Activated T-helper 1 cell treated with Interleukin-2 at 50 U/mL for 16 hours (primary cell): ENCODE measurements at places on chromosomes 4 and X.

GRCh38 chr4:16617011-16617410 is 281.4 kb downstream of the LDB2 start:
- DNase-seq, result no peak

GRCh38 chrX:148576396-148576795 is 76.0 kb downstream of the AFF2 start:
- no peak for DNase-seq

- DNase-seq, result no peak
Observed at GRCh38 chr4:163679189-163679588, 184.7 kb downstream of the TMA16 start.

DNA sequence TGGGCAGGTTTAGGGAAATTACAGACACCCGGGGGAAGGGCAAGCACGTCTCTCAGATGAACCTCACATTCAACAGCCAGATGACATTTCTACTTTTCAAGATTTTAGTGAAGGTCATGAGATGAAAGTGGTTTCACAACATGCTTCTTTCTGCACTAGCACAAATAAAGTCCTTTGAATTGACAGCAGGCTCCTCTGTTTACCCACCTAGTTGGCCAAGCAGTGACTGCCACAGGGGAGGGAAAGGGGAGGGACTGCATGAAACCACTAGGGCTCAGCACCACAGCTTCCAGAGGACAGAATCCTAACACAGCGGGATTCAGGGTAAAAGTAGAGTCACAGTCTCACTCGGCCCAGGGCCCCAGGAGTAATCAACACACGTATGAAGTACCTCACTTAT is 6.2 kb downstream of the RAB40A start:
- no peak for DNase-seq

DNA sequence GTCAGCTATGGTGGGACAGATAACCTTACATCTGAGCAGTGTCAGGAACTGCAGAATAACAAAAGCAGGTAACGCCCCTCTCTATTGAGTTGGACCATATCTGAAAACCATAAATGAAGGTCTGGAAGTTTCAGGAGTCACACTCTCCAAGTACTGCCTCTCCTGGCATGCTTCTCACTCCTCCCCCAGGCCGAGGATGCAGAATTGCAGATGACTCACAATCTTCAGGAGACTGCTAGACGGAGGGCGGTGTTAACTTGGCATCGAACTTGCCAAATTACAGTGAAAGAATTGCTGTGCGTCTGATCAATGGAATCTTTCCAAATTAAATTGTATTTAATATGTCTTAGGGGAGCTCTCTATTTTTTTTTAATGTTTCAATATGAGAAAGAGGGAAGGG is 67.1 kb upstream of the TRIM2 start:
- no peak for DNase-seq

DNA sequence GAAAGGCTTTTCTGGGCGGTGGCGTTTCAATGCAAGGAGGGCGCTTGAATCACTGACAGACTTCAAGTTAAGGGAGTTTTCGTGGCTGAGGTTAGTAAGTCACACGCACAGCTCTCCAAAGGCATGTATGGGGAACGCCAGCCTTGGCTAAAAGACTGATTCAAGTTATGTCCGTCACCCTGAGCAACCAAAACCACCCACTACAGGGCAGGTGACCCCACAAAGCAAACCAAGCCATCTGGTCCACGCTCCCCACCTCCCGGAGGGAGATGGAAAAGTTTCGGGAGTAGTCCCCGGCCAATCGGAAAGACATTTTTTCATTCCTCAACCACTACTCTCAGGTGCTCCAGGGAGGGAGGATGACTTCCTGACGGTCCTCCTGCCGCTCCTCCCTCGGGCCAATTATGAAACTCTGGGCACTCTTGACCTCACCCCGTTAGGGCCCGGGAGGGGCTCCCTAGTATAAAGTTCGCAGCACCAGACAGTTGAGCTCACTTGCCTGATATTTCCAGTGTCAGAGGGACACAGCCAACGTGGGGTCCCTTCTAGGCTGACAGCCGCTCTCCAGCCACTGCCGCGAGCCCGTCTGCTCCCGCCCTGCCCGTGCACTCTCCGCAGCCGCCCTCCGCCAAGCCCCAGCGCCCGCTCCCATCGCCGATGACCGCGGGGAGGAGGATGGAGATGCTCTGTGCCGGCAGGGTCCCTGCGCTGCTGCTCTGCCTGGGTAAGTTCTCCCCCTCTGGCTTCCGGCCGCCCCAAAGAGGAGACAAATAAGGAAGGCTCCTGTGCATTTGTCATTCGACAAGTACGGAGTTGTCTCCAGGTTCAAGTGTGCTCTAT is at the start of gene EREG:
TSS of gene EREG (plus strand) at position 494 of the 840 bp plus-strand sequence. CDS start at position 658, 164 bp downstream.
- no peak for DNase-seq

DNA sequence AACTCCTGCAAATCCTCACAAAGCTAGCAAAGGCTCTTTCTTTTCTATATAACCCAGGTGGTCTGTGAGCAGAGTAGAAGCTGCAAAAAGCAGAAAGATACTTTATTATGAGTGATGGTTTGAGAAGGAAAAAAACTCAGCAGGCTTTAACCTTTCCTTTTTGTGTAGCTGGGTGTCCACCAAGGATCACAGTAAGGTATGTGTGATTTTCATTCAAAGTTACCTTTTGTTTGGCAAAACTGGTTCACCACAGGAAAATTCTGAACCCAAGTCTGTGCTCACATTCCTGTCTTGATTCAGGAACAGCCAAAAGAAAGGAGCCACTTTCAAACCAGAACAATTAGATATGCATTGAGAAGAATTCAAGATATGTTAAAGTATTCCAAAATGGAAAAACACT is 35.7 kb downstream of the FRAS1 start:
- DNase-seq, result no peak

GRCh38 chr4:139560406-139561104 is 4.5 kb upstream of the SETD7 start:
- no peak for DNase-seq

DNA sequence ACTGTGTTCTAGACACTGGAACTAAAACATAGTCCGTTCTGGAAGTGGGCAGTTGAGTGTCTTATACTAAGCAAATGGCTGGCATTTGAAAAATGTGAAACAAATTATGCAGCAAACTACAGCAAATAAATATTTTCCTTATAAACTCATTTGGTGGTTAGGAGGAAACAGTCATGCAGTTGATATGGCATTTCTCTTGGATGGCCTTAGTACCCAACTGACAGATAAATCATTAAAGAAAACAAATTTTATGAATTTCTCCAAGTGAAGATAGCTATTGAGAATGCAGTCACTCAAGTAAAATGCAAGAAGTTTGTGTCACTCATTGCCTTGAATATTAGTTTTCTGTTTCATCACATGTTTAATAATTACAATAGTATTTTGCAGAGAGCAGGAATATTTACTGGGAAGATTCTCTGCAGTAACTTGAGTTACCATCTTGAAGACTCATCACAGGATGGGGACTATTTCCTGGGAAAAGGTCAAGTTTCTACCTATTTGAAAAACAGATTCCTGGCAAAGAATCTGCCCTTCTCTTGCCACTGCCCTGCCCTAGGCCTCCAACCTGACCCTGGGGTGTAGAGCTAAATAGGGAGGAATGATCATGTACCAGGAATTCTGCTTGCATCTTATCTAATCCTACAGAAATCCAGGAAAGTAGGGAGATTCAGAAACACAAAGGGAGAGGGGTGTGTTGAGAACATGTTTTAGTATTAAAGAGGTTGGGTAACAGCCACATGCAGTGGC is 105.9 kb downstream of the SH3RF1 start:
- no peak for DNase-seq

- no peak for DNase-seq
Observed at GRCh38 chrX:123408821-123409737, 225.0 kb downstream of the GRIA3 start.

DNA sequence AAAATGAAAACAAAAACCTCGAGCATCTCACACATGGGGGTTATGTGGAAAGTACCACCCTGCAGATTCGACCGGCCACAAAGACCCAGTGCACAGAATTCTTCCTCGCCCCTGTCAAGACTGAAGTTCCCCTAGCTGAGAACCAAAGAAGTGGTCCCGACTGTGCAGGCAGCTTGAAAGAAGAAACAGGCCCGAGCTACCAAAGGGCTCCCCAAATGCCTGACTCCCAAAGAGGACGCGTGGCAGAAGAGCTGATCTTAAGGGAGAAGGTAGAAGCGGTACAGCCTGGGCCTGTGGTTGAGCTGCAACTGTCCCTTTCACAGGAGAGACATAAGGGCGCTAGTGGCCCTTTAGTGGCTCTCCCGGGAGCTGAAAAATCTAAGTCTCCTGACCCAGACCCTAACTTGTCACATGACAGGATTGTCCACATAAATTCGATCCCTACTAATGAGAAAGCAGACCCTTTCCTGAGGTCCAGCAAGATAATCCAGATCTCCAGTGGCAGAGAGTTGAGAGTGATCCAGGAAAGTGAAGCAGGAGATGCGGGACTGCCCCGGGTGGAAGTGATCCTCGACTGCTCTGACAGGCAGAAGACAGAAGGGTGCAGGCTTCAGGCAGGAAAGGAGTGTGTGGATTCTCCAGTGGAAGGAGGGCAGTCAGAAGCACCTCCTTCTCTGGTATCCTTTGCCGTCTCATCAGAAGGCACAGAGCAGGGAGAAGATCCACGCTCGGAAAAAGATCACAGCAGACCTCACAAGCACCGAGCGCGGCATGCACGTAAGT is 108.8 kb upstream of the MYOZ2 start:
- no peak for DNase-seq

- no peak for DNase-seq
Observed at GRCh38 chr4:109113521-109113920, 188.9 kb downstream of the COL25A1 start.

- no peak for DNase-seq
Observed at GRCh38 chr4:97662133-97662532, 481.1 kb downstream of the STPG2 start.

- DNase-seq, result no peak
Observed at GRCh38 chrX:29530501-29530900, 684.9 kb upstream of the MAGEB2 start.

DNA sequence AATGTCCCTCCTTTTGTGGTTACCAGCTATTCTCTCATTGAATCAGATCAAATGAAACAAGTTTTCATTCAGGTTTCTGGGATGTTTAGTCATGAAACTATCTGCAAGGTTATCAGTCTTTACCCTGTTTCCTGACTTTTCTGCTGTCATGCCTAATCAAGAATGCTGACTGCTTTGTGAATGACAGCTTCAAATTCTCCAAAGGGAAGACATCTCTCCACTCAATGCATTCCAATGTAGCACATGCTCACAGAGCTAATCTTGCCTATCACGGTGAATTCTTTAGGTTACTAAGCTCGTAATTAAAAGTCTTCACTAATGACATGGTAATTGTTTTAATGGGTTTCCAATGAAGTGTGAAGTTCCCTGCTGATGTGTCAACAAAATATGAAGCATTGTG is 1068.5 kb downstream of the PCDH7 start:
- DNase-seq, result no peak

DNA sequence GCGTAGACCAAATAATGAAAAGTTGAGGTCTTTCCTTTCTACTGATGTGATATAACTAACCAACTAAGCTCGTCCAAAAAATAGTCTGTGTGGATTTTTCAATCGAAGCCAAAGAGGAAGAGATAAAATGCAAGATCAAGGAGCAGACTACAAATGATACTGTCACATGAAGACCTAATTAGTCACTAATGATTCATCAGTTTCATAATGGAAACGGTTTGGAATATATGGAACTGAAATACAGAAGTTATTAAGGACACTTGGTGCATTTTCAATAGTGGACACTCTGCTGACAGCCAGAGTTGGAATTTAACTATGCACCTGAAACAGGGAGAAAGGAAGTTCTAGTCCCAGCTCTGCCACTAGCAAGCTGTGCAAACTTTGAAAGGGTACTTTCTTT is 119.8 kb downstream of the GUCY2F start:
- DNase-seq, result no peak

DNA sequence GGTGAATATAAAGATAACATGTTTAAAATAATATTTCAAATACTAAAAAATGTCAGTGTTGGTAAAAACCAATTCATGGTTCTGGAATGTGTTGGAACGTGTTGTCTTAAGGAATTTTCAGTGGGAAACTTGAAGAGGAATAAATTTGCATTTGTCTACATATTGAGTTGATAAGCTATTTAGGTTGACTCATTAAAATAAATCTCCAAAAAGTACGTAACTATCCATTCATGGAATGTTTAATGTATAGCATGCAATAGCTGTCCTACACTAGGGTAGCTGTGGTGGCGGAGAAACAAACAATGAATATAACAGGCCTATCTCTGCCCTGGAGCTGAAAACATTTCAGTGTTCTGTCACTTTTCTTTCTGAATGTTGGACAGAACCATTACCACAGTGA is 20.3 kb downstream of the SHISA3 start:
- DNase-seq, result no peak

DNA sequence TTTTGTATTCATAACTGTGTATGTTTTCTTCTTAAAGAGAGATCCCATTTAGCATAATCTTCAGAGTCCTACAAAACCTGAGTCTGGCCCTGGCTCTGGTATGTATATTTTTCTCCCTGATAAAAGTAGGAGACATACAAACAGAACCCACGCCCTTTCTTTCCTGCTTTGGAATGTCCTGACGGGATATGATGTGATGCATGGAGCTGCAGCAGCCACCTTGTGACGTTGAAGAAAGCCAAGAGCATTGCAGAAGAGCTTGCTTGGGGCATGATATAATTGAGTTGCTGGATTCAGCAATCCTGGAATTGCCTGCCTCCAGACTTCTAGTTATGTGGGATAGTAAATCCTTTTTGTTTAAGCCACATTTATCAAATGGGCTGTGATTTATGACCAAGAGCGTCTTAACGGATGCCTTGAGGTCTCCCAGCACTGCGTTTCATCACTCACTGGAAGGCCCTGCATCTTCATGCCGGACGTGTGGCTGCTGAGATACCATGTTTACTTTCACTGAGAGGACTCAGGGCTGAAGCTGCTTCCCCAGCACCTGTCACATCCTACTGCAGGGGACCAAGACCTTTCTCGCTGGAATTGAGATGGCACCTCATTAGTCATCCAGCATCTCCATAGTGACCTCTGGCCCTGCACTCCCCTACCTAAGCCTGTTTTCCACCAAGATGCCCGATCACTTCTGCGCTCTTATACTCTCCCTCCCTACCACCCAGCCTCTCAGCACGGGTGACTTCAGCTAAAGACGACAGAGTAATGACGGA is 107.0 kb downstream of the ENPP6 start:
- no peak for DNase-seq

- DNase-seq, result no peak
Observed at GRCh38 chrX:114709406-114709805, 125.5 kb downstream of the HTR2C start.

- no peak for DNase-seq
Observed at GRCh38 chr4:66330125-66330524, 659.8 kb upstream of the EPHA5 start.

- no peak for DNase-seq
Observed at GRCh38 chrX:47644557-47645091, 5.7 kb downstream of the ELK1 start.

- DNase-seq, result no peak
Observed at GRCh38 chrX:123083924-123084323, 100.2 kb upstream of the GRIA3 start.
